Stomach (tissue), 19 donors: ENCODE measurements at places on chromosomes 12 and 14. TPM values are rescaled to one million over a fixed set of nuclear protein-coding genes. Genes with fewer than 3 reads are reported as not detected.

The KLRK1 gene
- total RNA-seq = not detected

The CLEC7A gene
- total RNA-seq = 9.4 TPM

The KRT71 gene
- total RNA-seq = not detected

The CACNA1C gene
- 55.8 TPM for total RNA-seq

The CIROP gene
- not detected for total RNA-seq

The KRT6C gene
- total RNA-seq = not detected

The PRIMA1 gene
- total RNA-seq = 1.2 TPM

The GUCY2C gene
- 2.6 TPM for total RNA-seq

The RBP5 gene
- not detected for total RNA-seq

The CLEC14A gene
- total RNA-seq = 14.3 TPM

The TMEM63C gene
- 0.73 TPM for total RNA-seq

The TM7SF3 gene
- total RNA-seq = 49.4 TPM

The PLBD2 gene
- 18.1 TPM for total RNA-seq

The FERMT2 gene
- total RNA-seq = 44.3 TPM

The TSPAN19 gene
- total RNA-seq = 12.3 TPM

The CNTN1 gene
- 68.3 TPM for total RNA-seq

The RPL10L gene
- 41.7 TPM for total RNA-seq

The TAS2R50 gene
- total RNA-seq = not detected

The TRPV4 gene
- not detected for total RNA-seq

The C12orf50 gene
- not detected for total RNA-seq

The TMPO gene
- total RNA-seq = 113 TPM

The LRRIQ1 gene
- total RNA-seq = not detected

The IFI27L1 gene
- total RNA-seq = 1.6 TPM

The CISTR gene
- not detected for total RNA-seq

The PLCZ1 gene
- total RNA-seq = 0.73 TPM

The TMEM119 gene
- total RNA-seq = not detected

The GPR135 gene
- 5.5 TPM for total RNA-seq

The ASB2 gene
- 20.4 TPM for total RNA-seq

The TAS2R46 gene
- 10.5 TPM for total RNA-seq

The RHOJ gene
- total RNA-seq = 5.9 TPM

The LMNTD1 gene
- total RNA-seq = not detected

The AQP2 gene
- not detected for total RNA-seq

The MED13L gene
- 305 TPM for total RNA-seq

The SRGAP1 gene
- 19.6 TPM for total RNA-seq

The STRAP gene
- total RNA-seq = 105 TPM
